ENCODE measurements at places on chromosomes 7 and 10.
A peak's percentile ranks its signal among the peaks of the same experiment; 100 is the strongest.

DNA sequence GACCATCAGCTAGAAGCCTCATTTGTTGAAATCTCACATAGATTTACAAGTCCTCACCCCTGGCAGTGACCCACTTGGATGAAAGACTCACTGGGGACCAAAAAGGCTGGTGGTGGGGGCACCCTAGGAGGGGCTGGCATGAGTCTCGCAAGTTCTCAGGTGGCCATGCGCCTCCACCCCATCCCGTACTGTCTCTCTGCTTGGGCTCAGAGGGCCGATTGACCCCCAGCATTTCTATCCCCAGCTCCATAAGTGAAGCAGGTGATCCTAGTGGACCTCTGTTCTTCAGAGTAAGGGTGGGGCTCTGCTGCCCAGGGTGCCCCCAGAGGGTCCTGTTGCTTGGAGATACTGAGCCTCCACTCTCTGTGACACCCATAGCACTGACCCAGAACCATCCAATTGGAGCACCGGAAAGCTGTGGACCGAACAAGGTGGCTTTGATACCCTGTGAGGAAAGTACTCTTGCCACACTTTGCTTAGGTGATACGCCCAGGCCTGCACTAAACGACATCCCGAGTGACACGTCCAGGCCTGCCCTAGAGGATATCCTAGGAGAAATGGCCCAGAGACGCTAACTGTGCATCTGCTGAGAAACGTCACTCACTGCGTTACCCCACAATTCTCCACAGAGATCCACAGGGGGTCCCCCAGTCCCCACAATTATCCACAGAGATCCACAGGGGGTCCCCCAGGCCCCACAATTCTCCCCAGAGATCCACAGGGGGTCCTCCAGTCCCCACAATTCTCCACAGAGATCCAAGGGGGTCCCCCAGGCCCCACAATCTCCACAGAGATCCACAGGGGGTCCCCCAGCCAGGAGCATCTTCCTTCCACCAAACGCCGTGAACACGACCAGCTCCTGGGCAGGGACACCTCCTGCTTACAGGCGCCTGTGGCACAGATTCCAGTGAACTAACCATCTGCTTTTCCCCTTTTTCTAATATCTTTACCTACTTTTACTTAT is 262.9 kb downstream of the PTPRN2 start:
- peak; percentile 36 for DNase-seq
- H3K36me3 ChIP-seq: no peaks in the 10 kb centered on the region
- H3K27me3 ChIP-seq: no peaks in the 10 kb centered on the region
- no peak overlapping the region for H3K27ac ChIP-seq
- H3K4me1 ChIP-seq: no peaks in the 10 kb centered on the region
- no peak overlapping the region for H3K4me3 ChIP-seq

- peaks cover 12% of the 10 kb centered on the region for H3K36me3 ChIP-seq
- no peak overlapping the region for H3K27ac ChIP-seq
- peak overlapping the region; percentile 19 for H3K4me3 ChIP-seq
These were observed 2.4 kb downstream of the UROS start for GRCh38 chr10:125820701-125821100.

- no peaks in the 10 kb centered on the region for H3K4me1 ChIP-seq
- DNase-seq: no peak
- no peak overlapping the region for H3K27ac ChIP-seq
- no peaks in the 10 kb centered on the region for H3K36me3 ChIP-seq
These were observed 14.4 kb downstream of the SCIN start for GRCh38 chr7:12584930-12585329.

GRCh38 chr7:144534196-144534595 is 130.7 kb upstream of the NOBOX start:
- H3K36me3 ChIP-seq: no peaks in the 10 kb centered on the region
- no peak overlapping the region for H3K27ac ChIP-seq
- H3K4me3 ChIP-seq: no peak overlapping the region
- H3K27me3 ChIP-seq: no peaks in the 10 kb centered on the region
- no peak for DNase-seq
- no peaks in the 10 kb centered on the region for H3K4me1 ChIP-seq

DNA sequence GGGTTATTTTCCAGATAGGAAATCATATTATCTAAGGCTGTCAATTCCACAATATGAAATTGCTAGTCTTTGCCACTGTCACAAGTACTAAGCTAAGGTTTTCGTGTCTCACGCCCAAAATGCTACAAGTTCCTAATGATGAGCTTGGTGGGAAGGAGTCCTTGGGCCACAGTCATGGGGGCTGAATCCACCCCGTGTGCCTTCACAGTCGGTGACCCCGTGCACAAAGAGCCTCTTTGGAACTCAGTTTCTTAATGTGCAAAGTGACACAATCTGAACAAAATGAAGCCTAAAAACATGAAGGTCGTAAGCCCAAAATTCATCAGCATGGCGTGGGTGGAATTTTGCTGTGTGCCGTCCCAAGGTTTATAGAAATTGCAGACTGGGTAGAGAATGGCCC is 337.0 kb upstream of the GALNT17 start:
- no peaks in the 10 kb centered on the region for H3K27me3 ChIP-seq
- H3K27ac ChIP-seq: no peak overlapping the region
- no peak for DNase-seq
- peaks cover 42% of the 10 kb centered on the region for H3K36me3 ChIP-seq

GRCh38 chr7:25318047-25318446 is 89.8 kb upstream of the NPVF start:
- H3K4me3 ChIP-seq: no peak overlapping the region
- no peak for DNase-seq
- no peaks in the 10 kb centered on the region for H3K4me1 ChIP-seq
